ENCODE measurements at places on chromosomes 6 and 20. TPM values are rescaled to one million over a fixed set of nuclear protein-coding genes. Genes with fewer than 3 reads are reported as not detected.

DNA sequence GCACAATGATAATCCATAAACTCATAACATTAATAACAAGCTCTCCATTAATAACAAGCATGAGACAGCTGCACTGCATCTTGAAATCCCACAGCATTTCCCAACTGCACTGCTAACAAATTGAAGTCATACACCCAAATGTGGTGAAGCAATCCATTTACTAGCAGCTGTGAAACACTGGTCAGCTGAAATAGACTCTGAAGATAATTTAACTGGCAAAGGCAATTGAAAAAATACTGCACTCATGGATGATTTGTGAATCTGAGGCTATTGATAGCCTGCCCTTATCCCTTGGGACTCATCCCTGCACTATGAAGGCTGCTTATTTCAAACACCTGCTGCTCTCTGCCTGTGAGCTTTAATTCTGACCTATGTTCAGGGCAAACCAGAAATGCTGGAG lies 49.1 kb upstream of the PLCB1 start:
- H3K36me3 ChIP-seq = no peaks in the 10 kb centered on the region
- H3K27ac ChIP-seq = no peak overlapping the region
- H3K27me3 ChIP-seq = no peaks in the 10 kb centered on the region
- H3K4me1 ChIP-seq = no peaks in the 10 kb centered on the region
- DNase-seq = no peak

DNA sequence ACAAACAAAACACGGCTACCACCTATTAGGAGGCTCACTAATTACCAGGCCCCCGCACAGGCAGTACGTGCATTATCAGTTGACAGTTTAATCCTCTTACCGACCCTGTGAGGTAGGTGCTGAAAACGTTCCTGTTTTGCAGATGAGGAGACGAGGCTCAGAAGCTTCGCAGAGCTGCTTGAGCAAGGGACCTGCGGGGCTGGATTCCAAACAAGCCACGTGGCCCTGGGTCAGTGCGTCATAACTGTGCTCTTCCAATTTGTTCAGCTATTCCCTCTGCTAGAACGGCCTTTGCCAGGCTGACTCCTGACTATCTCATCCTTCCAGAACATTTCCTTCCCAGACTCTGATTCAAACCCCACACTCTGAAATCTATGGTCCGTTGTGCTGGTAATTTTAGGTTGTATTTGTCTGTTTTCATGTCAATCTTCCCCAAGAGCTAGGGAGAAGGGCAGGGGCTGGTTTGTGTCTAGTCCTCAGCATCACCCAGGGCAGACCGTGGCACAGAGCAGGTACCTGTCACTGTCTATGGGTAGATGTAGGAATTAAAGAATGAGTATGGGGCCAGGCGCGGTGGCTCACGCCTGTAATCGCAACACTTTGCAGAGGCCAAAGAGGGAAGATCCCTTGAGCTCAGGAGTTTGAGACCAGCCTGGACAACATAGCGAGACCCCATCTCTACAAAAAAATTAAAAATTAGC lies 28.8 kb upstream of the TLDC2 start:
- H3K36me3 ChIP-seq = no peaks in the 10 kb centered on the region
- no peaks in the 10 kb centered on the region for H3K27me3 ChIP-seq
- no peak overlapping the region for H3K27ac ChIP-seq
- no peaks in the 10 kb centered on the region for H3K4me1 ChIP-seq
- no peak overlapping the region for H3K4me3 ChIP-seq
- no peak for DNase-seq

DNA sequence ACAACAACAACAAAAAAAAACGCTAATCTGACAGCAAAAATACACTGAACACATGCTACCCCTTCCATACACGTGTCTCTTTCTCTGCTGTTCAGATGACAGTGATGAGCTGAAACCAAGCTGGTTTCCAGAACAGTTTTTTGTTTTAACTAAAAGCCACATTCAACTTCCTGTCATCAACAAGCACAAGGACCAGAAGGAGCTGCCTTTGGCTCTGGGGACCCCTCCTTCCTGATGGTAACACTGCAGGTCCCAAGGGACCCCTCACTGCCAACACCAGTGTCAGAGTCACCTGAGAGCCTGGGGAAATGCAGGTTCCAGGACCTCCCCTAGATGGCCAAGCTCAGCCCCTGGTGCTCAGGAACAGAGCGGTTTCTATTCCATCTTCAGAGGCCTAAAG lies 6.0 kb downstream of the CST7 start:
- peak; percentile 16 for DNase-seq
- peaks cover 11% of the 10 kb centered on the region for H3K36me3 ChIP-seq
- H3K27me3 ChIP-seq = no peaks in the 10 kb centered on the region
- no peak overlapping the region for H3K27ac ChIP-seq
- H3K4me1 ChIP-seq = no peaks in the 10 kb centered on the region
- no peak overlapping the region for H3K4me3 ChIP-seq

- DNase-seq = no peak
- H3K27ac ChIP-seq = peak overlapping the region; percentile 31
- no peaks in the 10 kb centered on the region for H3K4me1 ChIP-seq
- H3K27me3 ChIP-seq = no peaks in the 10 kb centered on the region
- no peak overlapping the region for H3K4me3 ChIP-seq
Observed at GRCh38 chr6:116475141-116475540, 14.0 kb downstream of the CALHM6 start.

GRCh38 chr20:55004044-55004443 lies 528.7 kb downstream of the DOK5 start:
- DNase-seq = no peak
- no peaks in the 10 kb centered on the region for H3K4me1 ChIP-seq
- peaks cover 9% of the 10 kb centered on the region for H3K27me3 ChIP-seq
- no peak overlapping the region for H3K4me3 ChIP-seq

DNA sequence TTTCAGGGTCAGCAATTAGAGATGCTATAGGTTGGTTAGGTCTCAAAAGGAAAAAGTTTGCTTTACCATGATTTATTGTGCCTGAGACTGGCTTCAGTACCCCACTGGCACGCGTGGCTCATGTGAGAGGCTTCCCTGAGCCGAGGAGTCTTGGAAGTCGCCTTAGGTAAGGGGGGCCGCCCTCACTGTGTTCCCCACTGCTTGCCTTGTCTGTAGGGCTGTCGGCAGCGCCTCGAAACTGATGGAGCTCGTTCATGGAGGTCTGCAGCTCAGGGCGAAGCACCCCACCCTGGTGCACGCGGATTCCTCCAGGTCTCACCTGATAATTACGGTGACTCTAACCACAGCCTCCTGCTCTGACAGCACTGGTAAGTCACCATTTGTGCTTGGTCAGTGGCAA lies 39.2 kb downstream of the FRMD1 start:
- H3K27ac ChIP-seq = no peak overlapping the region
- DNase-seq = no peak
- H3K27me3 ChIP-seq = no peaks in the 10 kb centered on the region

- no peak overlapping the region for H3K27ac ChIP-seq
- no peak for DNase-seq
- H3K4me1 ChIP-seq = peaks cover 2% of the 10 kb centered on the region
- H3K4me3 ChIP-seq = no peak overlapping the region
Observed at GRCh38 chr6:105759946-105760345, 326.2 kb upstream of the PRDM1 start.

GRCh38 chr20:62469352-62469751 lies 6.4 kb downstream of the GATA5 start:
- peaks cover 3% of the 10 kb centered on the region for H3K27me3 ChIP-seq
- H3K4me3 ChIP-seq = no peak overlapping the region
- H3K36me3 ChIP-seq = no peaks in the 10 kb centered on the region
- H3K4me1 ChIP-seq = no peaks in the 10 kb centered on the region
- DNase-seq = no peak

Gene ARMC12
- 0.43 TPM for polyA plus RNA-seq

Gene TSBP1
- polyA plus RNA-seq = not detected

Gene SGK2
- 22.9 TPM for polyA plus RNA-seq

Gene PNLDC1
- 0.58 TPM for polyA plus RNA-seq
